ENCODE measurements at places on chromosomes 2 and 18. TPM values are rescaled to one million over a fixed set of nuclear protein-coding genes. Genes with fewer than 3 reads are reported as not detected.
A peak's percentile ranks its signal among the peaks of the same experiment; 100 is the strongest.

CPLX4 gene
- total RNA-seq = not detected

GALNT5 gene
- 4.5 TPM for total RNA-seq

ALPI gene
- not detected for total RNA-seq

LOXHD1 gene
- 1.0 TPM for total RNA-seq

REEP1 gene
- 12.3 TPM for total RNA-seq

MLPH gene
- total RNA-seq = 3.4 TPM

FSIP2 gene
- 1.3 TPM for total RNA-seq

ERLEC1 gene
- 55.0 TPM for total RNA-seq

GRCh38 chr2:221680548-221680947, 108.4 kb upstream of the EPHA4 start:
- no peaks in the 10 kb centered on the region for H3K4me1 ChIP-seq
- H3K36me3 ChIP-seq = no peaks in the 10 kb centered on the region
- no peak for DNase-seq
- H3K27me3 ChIP-seq = no peaks in the 10 kb centered on the region
- no peak overlapping the region for H3K27ac ChIP-seq

- no peaks in the 10 kb centered on the region for H3K27me3 ChIP-seq
- H3K36me3 ChIP-seq = peaks cover 6% of the 10 kb centered on the region
- no peak for DNase-seq
- H3K27ac ChIP-seq = no peak overlapping the region
Measured at GRCh38 chr2:205734436-205735037, 52.2 kb downstream of the NRP2 start.

DNA sequence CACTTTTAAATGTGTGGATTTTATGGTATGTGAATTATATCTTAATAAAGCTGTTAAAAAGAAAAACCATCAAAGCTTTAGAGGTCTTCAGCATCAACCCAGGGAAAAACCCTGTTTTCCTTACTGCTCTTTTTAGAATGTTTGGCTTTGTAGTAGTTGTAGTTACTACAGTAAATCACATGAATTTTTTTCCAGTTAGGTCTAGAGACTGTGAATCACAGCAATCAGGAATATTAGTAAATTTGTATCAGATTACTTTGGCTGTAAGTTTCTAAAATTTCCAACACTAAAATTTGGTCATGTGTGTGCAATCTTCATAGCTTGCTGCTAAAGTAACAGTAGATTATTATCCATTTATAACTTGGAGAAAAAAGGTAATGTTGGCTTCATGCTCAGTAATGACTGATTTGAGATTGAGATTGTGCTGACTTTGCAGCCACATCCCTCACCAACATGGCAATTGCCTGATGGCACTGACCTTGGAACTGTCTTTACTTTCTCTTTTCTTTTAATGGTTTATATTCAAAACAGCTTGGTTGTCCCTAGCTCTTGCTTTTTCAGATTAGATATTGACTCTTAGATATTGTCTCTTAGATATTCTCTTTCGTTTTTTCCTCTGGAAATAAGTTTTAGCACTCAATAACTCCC, 41.1 kb downstream of the LCLAT1 start:
- H3K4me3 ChIP-seq = no peak overlapping the region
- H3K27ac ChIP-seq = no peak overlapping the region
- peaks cover 13% of the 10 kb centered on the region for H3K4me1 ChIP-seq
- no peak for DNase-seq
- H3K36me3 ChIP-seq = no peaks in the 10 kb centered on the region

- H3K4me3 ChIP-seq = no peak overlapping the region
- DNase-seq = no peak
- H3K27me3 ChIP-seq = no peaks in the 10 kb centered on the region
- H3K27ac ChIP-seq = no peak overlapping the region
- no peaks in the 10 kb centered on the region for H3K4me1 ChIP-seq
Measured at GRCh38 chr2:75622500-75622899, 24.1 kb upstream of the MRPL19 start.

GRCh38 chr2:69816923-69817542, 12.4 kb upstream of the GMCL1 start:
- H3K36me3 ChIP-seq = no peaks in the 10 kb centered on the region
- H3K4me1 ChIP-seq = no peaks in the 10 kb centered on the region
- H3K4me3 ChIP-seq = no peak overlapping the region
- no peak for DNase-seq

DNA sequence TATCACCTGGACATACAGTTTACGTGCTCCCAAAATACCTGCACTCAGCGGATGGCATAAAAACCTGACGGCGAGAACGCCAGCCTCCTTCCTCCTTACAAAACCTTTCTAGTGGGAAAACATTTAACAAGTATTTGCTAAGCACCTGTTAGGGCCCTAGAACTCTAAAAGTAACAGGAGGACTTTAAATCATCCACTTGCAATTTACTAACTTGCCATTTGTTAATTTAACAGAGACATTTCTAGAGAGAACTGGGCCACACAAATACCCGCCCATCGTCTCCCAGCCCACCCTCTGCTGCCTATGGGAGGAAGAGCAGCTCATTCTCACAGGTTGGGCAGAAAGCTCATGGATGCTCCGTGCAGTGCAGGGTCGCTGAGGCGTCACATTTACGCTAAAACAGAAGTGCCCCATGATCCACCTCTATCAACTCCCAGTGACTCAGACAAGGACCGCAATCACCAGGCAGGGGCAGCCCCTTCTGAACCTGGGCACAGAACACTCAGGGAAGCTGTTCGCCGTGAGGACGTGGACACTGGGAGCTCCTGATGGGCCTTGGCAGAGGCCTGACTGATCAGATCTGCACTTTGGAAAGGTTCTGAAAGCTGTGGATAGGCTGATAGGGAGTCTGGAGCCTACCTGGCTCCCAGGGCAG, 106.9 kb downstream of the HDAC4 start:
- no peaks in the 10 kb centered on the region for H3K4me1 ChIP-seq
- H3K27me3 ChIP-seq = no peaks in the 10 kb centered on the region
- no peaks in the 10 kb centered on the region for H3K36me3 ChIP-seq
- no peak overlapping the region for H3K27ac ChIP-seq

GRCh38 chr2:106020032-106020431, 174.1 kb downstream of the UXS1 start:
- H3K4me3 ChIP-seq = no peak overlapping the region
- no peaks in the 10 kb centered on the region for H3K27me3 ChIP-seq
- H3K4me1 ChIP-seq = peaks cover 3% of the 10 kb centered on the region
- peak overlapping the region; percentile 22 for H3K27ac ChIP-seq
- no peak for DNase-seq

DNA sequence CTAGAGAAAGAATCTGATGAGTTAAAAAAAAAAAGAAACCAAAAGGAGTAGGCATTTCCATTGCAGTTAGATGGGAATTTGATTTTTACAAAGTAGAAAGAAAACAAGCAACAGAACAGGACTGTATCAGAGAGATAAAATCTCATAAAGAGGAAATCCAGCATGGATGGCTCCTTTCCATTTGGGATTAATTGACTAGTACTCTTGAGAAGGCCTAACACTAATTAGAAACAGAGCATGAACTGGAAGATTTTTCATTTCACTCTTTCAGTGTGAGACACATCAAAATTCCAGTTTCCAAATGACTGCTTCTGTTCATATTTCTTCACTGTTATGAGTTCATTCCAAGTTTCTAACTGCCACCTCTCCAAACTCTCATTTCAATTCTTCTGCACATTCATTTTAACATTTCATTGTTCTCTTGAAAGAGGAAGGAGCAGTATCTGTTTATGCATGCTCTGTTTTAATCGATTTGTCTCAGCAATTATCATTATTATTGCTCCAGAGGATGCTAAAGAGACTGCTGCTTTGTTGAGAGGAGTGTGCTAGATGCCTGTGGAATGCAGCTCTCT, 108.8 kb upstream of the PIEZO2 start:
- no peak overlapping the region for H3K27ac ChIP-seq
- no peaks in the 10 kb centered on the region for H3K4me1 ChIP-seq
- no peaks in the 10 kb centered on the region for H3K27me3 ChIP-seq

GRCh38 chr18:32911660-32912284, 138.9 kb upstream of the KLHL14 start:
- no peaks in the 10 kb centered on the region for H3K36me3 ChIP-seq
- H3K4me3 ChIP-seq = no peak overlapping the region
- peaks cover 3% of the 10 kb centered on the region for H3K27me3 ChIP-seq
- no peak for DNase-seq

GRCh38 chr2:146321175-146321574, 1523.7 kb upstream of the ACVR2A start:
- H3K27me3 ChIP-seq = no peaks in the 10 kb centered on the region
- no peak overlapping the region for H3K4me3 ChIP-seq
- no peak overlapping the region for H3K27ac ChIP-seq
- no peaks in the 10 kb centered on the region for H3K4me1 ChIP-seq

DNA sequence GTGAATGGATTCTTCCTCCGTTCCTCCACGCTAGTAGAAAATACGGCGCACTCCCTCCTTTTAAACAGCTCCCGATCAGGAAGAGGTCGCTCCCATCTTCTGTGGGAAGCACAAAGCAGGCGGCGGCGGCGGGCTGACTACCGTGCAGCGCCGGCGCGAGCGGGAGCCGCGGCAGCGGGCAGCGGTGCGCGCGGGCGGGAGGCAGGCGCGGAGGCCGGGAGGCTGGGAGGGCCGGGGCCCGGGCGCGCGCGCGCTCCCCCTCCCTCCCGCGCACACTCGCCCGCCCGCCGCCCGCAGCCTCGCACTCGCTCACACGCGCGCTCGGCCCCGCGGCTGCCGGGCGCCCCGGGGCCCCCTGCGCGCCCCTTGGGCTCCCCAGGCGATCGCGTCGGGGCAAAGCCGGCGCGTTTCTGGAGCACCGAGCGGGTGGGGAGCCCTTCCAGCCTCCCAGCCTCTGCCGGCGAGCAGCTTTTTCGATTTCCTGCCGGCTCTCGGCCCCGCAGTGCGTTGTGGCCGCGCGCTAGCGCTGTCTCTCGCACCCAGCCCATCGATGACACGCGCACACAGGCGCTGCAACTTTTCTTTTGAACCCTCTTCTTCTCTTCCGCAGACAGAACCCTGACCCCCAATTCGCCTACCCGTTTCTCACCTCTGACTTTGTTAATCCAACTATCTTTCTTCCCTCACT, at the start of gene SLC8A1:
Gene SLC8A1, minus strand, starts transcription at position 173 of the 688 bp plus-strand sequence.
- DNase-seq = peak; percentile 85
- no peaks in the 10 kb centered on the region for H3K4me1 ChIP-seq
- no peaks in the 10 kb centered on the region for H3K27me3 ChIP-seq
- H3K36me3 ChIP-seq = no peaks in the 10 kb centered on the region
- H3K4me3 ChIP-seq = peak within 1 kb of the TSS; percentile 62
- H3K27ac ChIP-seq = peak within 1 kb of the TSS; percentile 70

All from aorta (tissue), 5 donors.